RCC 7860 (cell line): ENCODE measurements at places on chromosomes 4 and X.

GRCh38 chrX:40887476-40887875, 152.1 kb upstream of the MED14 start:
- no peak for DNase-seq

- peak; percentile 6 for DNase-seq
Observed at GRCh38 chrX:18931972-18932371, 51.9 kb downstream of the PHKA2 start.

DNA sequence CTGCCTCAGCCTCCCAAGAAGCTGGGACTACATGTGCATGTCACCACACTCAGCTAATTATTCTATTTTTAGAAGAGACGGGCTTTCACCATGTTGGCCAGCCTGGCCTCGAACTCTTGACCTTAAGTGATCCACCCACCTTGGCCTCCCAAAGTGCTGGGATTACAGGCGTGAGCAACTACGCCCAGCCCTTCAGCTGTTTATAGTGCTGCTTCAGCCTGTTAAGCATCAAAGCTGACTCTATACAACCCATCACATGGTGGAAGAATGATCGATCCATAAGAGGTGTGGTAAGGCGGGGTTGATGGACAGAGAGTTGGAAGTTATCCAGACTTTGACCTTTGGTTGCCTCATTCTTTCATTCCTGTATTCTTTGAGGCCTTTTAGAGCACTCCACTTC, 56.2 kb upstream of the RAPGEF2 start:
- no peak for DNase-seq

GRCh38 chr4:74317616-74318246, 9.5 kb downstream of the EPGN start:
- DNase-seq = no peak

DNA sequence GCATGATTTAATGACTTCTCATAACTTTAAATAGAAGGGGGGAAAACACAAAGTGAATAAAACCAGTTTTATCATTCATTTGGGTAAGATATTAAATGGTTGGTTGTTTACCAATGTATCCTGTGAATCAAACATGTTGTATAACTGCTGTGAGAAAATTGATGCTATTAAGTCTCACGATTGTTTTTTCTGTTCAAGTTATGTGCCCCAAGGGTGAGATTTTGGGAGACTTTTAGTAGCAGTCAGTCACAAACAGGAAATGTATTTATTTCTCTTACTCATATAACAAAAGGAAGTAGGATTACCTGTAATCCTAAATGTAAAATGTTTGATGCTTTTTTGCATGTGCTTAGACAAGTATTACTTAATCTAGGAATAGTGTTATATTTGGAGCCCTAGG, 39.2 kb downstream of the MTHFD2L start:
- DNase-seq = no peak

GRCh38 chrX:49147282-49147681, 15.3 kb upstream of the MAGIX start:
- DNase-seq = no peak

DNA sequence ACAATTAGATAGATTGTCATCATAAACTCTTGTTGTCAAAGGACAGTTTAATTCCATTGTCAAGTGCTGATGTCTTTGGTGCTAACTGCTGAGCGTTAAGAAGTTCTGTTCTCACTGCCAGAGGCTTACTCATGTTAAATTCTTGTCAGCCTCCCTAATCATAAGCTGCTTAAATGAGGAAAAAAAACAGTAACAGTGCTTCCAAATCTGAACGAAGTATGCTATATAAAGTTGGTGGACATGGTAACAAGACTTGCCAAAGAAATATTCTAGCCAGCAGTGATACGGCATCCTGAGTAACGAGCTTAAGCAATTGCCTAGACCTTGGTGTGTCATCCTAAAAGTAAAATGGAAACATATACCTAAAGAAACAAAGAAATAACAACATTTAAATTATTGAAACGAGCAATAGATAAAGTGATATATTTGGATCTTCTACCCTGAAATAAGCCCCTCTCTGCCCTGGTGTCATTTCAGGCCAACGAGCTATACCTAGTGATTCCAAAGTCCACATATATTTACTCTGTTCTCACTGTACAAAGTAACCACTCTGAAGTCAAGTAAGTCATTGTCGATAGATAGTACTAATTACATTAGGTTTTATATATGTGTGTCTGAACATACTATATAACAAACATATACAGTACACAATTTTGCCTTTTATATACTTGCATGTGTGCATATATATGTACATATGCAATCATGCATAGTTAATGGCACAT, 339.7 kb upstream of the HS3ST1 start:
- no peak for DNase-seq

DNA sequence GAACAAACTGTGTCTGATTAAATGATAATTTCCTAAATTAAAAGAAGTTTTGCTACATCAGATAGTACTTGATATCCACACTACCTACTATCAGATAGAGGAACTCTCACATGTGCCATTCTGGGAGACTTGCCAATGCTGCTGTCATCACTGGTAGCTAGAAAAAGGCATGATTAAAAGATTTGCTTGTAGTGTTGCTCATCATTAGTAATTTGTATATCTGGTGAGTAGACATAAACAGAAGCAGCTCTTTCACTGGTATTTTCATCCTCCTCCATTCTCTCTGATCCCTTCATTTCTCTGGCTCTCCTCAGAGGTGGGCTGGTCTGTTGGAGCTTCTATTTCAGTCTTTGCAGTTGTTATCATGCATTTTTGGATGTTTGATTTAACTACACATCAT, 56.0 kb downstream of the SPRY1 start:
- peak; percentile 17 for DNase-seq

DNA sequence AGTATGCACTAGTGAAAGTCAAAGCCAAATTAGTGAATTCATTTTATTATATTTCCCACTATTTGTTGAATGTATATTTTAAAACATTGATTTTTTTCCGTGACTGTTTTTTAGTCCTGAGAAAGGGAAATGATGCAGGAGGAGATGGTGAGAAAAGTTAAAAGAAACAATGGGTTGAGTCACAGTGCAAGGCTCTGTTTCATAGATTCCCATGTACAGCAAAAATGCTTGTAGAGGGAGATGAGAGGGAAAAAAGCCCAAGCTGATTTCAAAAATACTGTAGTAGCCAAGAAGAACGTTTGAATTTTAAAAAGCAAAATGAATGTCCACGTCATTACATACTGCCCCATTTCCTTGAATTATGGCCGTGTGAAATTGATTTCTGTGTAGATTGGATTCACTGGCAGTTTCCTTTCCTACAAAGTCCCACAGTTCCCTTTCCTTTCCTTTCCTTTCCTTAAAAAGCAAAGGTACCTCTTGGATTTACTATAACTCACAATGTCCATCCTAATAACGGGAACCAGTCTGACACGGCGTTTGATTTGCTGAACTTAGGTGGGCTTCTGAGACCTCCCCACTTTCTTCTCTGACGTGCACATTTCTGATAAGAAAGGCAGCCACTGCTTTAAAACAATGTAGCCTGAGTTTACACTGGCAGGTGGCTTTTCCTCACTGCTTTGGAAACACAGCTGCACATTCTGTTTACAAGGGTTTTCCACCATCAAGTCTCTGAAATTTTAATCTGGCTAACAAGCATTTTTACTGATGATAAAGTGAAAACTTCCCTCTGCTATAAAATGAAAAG, 63.7 kb downstream of the SPCS3 start:
- DNase-seq = no peak

GRCh38 chr4:95838192-95838591, 1.7 kb upstream of the PDHA2 start:
- DNase-seq = no peak

- no peak for DNase-seq
Observed at GRCh38 chrX:131704136-131704695, 160.3 kb downstream of the OR13H1 start.

- no peak for DNase-seq
Observed at GRCh38 chr4:111494971-111495370, 650.3 kb upstream of the FAM241A start.

DNA sequence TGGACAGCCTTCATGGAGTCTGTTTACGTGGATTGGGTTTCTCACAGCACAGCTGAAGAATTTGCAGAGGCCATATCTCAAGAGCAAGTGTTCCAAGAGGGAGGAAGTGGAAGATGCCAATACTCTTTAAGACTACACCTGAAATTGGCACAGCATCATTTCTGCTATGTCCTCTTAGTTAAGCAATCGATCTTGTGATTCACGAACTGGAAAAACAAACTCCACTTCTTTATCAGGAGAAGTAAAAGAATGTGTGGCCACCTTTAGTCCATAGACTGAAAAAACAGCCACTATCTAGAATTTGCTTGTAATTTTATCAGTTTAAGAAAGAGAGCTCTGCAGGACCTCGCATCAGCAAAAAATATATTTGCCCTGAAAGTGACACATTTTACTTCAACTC, 473.1 kb upstream of the ATOH1 start:
- no peak for DNase-seq

DNA sequence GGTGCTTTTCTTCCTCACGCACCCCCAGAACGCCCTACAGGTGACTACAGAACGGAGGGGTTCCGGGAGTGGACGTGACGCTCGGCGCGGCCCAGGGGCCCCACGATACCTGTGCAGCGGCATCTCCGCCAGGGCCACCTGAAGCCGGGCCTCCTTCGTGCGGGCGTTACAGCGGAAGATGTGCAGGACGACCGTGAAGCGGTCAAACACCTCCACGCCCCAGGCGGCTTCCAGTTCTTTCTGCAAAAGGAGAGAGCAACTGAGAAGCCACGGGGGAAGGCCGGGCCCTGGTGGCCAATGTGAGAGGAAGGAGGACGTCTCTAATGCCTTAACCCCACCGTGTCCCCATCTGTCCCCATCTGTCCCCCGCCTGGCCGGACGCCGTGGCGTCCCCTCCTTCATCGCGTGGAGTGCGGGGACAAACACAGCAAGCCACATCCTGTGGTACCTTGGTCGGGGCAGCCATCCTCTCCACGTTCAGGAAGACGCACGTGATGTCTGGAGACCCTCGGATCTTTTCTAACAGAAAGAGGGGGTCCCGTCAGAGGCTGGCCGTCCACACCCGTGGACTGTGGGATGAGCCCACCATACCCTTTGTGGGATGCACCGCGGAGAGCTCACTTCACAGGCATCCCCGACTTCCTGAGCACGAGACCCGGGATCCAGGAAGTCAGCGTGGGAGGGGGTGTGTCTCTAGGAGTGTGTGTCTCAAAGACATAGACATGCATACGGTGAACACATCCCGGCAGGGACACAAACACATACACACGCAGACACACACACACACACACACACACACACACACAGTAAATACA, 3.6 kb downstream of the GTPBP6 start:
- no peak for DNase-seq

- no peak for DNase-seq
Observed at GRCh38 chr4:18630218-18631110, 608.9 kb upstream of the LCORL start.
